ENCODE measurements at places on chromosomes 5 and 9.

DNA sequence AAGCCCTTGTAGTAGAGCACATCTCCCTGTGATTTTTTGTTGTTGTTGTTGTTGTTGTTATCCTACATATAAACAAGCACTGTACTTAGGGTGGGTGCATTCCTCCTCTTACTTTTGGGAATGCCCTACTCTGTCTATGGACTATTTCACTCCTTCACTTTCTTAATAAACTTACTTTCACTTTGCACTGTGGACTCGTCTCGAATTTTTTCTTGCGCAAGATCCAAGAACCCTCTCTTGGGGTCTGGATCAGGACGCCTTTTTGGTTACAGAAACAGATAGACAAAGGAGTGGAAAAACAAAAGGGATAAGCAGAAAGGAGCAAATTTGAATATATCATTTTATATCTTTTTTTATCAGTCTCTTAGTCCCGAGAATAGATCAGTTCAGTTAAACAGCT lies 14.4 kb upstream of the PAIP1 start:
- DNase-seq, result no peak

DNA sequence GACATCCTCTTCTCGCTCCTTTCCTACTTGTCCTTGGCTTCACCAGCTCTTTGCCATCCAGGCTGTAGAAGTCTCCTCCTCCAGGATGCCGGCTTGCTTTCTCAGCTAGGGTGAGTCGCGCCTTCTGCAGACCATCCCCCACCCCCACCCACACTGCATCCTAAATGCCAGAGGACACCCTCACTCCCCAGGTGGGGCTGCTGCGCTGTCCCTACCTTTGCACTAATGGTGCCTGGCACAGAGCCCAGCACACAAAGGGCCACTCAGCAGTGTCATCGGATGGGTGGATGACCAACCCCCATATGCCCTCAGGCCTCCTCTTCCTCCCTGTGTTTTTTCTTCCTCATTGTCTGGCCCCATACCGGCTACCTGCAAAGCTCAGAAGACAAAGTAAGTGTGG lies 14.8 kb downstream of the IL9 start:
- no peak for DNase-seq

GRCh38 chr9:132824951-132825350 lies 53.1 kb downstream of the AK8 start:
- DNase-seq, result no peak

DNA sequence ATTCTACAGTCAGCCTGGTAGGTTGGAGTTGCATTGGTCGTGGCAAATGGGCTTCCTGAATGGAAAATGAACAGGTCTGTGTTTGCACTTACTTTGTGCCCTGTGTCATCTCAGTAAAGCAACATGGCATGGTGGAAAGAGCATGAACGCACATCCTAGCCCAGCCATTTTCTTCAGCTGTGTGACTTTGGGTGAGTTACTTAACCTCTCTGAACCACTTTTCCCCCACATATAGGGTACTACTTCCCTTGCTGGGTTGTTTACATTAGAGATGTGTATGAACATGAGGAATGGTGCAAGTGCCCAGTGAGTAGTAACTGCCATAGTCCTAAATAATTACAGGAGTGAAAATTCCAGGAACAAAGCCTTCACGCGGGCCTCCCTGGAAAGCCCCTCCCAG lies 83.6 kb downstream of the MVB12B start:
- DNase-seq, result no peak

GRCh38 chr9:130791303-130791894 lies 43.7 kb upstream of the ABL1 start:
- no peak for DNase-seq

GRCh38 chr5:424301-425110 lies 18.5 kb upstream of the EXOC3 start:
- DNase-seq, result no peak

DNA sequence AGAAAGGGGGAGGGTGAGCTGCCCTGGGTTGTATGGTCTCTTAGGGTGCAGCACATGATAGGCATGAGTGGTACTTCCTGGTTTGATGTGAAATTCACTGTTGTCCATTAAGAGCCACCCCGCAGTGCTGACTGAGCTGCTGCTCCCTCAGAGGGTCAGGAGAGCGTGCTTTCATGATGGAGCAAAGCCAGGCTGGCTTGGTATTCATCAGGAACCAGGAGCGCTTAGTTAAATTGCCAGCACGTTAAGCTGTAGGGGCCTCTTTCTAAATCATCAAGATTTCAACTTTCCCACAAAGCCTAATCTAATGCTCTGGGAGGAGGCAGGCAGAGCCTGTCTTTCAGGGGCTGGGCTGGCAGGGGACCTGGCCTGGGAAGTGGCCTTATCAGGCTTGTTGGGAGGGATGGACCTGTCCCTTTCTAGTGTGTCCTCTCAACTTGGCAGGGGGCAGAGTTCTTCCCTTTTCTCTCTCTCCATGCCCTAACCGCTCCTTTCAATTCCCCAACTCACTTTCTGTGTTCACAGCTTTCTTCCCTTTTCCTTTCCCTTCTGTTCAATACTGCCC lies 7.9 kb downstream of the CYSTM1 start:
- DNase-seq, result no peak

DNA sequence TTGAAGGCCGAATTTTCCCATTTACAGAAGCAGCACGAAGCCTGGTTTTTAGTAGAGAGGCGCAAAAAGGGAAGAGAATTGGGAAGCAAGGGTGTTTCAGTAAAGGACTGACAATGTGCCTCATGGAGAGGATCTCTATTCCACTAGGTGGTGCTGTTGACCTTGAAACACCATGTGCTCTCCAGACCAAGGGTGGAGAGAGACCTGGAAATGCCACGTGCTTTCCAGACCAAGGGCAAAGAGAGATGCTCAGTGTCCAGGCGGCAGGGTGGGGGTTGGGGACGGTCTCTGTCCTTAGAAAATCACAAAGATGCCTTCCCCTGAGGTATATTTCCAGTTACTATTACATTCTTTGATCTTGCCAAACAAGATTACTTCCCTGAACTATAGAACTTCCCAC lies 425.3 kb downstream of the CSNK1G3 start:
- DNase-seq, result no peak

DNA sequence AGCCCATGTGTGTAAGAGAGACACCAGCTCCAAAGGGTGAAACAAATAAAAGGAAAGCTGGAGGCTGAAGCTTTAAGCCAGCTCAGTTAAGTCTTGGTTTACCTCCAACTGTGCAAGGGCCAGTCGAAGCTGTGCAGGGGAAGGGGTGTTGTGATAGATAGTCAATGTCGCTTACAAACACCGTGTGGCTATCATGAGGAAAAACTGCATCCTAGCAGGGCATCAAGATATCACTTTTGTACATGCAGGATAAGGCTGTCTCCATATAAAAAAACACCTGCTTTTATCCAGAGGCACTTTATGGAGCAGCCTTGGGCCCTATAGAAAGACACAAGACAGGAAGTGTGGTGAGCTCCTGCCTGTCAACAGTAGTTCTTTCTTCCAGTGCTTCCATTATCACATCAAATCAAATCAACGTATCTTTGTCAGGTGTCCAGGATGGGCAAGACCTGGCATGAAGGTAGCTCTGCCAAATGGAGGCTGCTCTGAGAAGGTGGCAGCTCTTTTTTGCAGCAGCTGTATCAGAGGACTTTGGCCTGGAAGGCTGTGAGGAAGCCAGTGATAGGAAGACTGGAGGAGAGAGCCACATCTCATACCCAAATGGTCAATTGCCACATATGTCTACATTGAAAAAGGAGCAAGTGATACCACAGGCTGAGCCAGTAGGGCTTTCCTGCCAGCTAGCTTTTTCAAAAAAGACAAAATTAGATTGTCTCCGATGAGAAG lies 29.3 kb upstream of the SELENOP start:
- no peak for DNase-seq

DNA sequence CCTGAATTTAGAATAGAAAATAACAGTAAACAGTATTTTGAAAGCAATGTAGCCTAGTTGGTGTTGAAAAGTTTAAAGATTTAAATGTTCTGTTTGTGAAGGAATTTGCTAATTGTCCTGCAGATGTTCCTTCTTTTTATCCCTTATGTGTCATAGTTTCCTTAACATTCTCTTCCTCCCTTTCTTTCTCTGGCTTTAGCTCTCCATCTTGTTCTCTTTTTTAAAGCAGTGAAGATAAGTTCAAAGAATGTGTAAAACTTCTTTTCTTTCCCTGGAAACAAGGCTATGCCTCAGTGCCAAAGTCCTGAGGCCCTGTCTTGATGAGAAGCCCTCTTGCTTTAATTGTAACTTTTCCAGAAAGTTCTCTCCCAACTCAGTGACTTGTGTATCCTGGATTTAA lies 24.4 kb upstream of the GAS1 start:
- DNase-seq, result no peak

DNA sequence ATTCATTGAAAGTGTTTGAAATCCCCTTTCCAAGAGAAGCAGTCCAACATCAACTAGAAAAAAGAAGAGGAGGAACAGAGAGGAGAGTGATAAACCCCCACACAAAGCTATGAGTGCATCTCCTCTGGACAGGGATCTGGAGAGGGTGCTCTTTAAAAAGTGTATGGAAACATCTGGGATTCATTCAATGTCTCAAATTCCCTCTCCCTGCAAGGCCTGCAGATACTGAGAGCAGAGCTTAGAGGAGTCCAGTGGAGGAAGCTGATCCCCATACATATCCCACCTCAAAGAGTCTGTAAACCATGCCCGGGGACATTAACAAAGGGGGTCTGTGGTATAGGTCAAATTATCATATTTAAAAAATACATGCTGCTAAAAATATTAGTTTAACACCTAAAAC lies 2.2 kb downstream of the SPOCK1 start:
- DNase-seq, result no peak

- no peak for DNase-seq
These were observed 225.3 kb downstream of the TSSK1B start for GRCh38 chr5:113209498-113209897.

DNA sequence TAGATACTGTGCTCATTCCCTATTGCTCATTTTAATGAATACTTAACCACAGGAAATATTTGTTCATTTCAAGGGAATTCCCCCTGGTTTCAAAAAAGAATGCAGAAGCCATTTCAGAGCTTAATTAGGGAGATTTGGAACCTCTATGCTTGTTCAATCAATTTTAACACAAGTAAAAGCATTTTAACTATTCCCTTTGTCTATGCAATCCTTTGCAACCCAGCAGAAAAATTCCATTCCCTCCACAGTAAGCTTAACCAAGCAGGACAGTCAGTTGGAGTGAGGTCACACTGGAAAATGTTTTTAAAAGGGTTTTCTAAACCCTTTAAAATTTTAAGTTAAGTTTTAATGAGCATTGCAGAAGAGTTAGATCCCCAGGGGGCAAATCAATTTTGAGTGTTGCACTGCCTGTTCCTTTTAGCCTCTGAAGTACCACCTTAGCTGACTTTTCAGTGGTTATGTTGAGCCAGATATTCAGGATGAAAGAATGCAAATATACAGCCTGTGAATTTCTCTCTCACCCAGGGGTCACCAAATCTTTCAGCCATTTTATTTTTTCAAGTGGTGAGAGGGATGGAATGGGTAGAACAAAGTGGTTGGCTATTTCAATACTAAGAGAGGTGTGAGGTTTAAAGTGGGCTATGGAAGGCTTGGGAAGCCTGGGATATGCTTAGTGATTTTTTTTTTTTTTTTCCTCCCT lies 356.2 kb upstream of the NUDT12 start:
- DNase-seq, result no peak

GRCh38 chr5:141040093-141040770 lies 10.9 kb upstream of the PCDHB1 start:
- no peak for DNase-seq

DNA sequence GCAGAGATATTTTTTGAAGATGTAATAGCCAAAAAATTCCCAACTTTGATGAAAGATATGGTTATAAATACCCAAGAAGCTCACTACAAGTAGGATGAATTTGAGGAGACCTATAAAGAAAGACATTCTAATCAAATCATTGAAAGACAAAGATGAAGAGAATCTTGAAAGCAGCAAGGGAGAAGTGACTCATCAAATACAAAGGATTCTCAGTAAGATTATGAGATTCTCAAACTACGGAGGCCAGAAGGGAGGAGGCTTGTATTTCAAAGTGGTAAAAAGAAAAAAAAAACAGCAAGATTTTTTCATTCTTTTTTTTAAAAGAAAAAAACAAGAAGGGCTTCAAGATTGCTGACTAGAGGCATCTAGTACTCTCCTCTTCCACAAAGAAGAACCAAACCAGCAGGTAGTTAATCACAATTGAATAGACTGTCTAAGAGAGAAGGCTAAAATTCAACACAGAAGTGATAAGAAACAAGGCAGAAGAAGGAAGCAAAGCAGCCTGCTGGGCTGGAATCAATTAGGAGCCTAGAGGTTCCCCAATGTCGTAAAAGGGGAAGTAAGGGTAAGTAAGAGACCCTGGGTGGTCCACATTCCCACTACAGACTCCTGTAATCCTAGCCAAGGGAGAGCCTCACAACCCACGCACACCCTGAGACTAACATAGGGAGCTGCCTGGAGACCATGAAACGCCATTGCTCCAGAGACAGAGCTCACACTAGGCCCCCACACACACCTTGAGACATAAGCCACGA lies 59.1 kb upstream of the NIPAL4 start:
- no peak for DNase-seq

DNA sequence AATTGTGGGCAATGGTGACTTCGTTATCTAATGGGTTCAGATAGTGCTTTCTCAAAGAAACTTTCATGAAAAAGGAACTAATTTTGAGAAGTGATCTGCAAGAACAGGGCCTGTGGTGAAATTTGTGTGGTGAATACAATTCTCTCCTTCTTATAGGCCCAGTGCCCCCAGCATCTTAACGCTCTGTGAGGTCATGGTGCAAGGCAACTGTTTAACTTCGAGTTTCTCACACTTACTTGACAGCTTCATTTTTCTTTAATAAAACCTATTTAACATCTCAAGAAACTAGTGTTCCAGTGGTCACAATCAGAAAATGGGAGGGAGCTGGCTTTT lies 69.2 kb downstream of the FAM114A2 start:
- DNase-seq, result no peak

DNA sequence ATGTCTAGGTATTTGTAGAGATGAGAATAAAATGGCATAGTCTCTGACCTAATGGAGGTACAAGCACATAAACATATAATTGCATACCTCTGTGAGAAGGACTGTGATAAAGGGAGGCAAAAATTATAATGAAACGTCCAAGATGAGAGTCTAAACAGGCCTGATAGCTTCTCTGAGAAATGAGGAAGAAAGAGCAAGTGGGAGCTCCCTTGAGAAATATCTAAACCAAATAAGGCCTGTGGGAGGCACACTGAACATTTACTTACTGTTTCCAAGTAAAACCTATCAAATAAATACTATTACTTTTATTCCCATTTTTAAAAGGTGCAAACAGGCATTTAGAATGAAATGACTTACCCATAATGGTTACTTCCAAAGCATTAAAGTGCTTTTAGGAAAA lies 125.6 kb upstream of the PAPPA start:
- no peak for DNase-seq

DNA sequence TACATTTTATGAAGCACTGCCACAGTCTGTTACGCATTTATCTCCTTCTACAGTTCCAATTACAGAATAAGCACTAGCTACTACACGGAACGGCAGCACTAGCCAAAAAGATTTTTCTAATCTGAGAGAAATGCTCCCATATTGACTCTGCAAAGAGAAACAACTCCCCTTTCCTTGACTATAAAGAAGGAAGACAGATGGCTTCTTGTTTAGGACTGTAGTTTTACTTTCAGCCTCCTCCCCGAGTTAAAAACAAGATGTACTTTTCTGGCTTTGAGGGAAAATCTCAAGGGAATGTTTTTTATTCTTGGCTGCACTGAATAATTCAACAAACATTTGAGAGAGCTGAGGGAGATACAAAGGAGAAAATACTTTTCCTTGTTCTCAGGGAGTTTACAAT lies 1.9 kb upstream of the SLC44A1 start:
- no peak for DNase-seq
